ENCODE measurements at places on chromosomes 5 and 9. TPM values are rescaled to one million over a fixed set of nuclear protein-coding genes. Genes with fewer than 3 reads are reported as not detected.

DNA sequence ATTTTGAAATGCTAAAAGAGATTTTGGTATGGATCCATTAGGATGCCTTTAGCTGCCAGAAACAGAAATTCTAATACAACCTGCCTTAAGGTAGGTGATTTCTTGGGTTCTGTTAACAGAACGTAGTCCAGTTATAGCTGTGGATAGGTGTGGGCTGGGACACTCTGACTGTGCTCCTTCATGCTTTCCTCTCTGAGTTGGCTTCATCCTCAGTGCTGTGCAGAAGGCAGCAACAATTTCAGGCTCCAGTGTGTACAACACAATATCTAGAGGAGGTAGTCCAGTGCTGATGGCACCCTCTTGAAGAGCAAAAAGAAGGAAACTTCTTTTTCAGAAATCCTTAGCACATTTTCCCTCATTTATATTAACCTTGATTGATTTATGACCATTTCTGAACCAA is 34.4 kb downstream of the NNT start:
- no peak for DNase-seq
- H3K4me3 ChIP-seq = no peak overlapping the region
- no peaks in the 10 kb centered on the region for H3K4me1 ChIP-seq
- no peaks in the 10 kb centered on the region for H3K27me3 ChIP-seq

GRCh38 chr5:160330212-160330611 is 17.8 kb upstream of the CCNJL start:
- H3K36me3 ChIP-seq = no peaks in the 10 kb centered on the region
- no peaks in the 10 kb centered on the region for H3K4me1 ChIP-seq

DNA sequence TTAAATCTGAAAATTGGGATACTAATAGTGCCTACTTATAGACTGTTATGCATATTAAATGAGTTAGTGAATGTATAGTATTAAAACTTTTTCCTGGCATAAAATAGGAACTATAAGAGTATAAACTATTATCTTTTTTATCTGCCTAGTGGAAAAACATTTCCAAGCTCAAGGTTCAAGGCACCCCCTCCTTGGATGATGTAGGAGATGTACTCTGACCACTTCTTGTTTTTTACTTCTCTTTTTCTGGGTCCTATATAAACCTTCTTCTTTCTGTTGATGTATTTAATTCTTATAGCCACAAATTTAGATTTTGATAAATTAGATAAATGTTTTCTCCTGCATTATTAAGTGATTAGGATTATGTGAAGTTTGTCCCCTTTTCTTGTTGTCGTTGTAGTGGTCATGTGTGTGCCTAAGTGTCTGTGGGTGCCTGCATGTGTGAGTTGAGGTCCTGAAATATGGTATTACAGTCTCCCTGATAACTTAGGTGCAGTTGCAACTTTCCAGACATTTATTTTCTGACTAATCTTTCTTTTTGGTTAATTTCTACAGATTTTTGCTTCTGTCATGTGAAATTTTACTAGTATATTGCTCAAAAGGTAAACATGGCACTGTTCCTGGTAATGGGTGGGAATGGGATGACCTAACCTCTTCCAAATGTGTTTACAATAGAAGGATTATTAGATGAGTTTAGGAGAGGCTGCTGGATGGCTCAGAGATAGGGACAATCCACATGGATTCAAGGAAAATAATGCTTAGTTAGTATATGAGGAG is 160.8 kb upstream of the CDKN2B start:
- no peak overlapping the region for H3K27ac ChIP-seq
- H3K27me3 ChIP-seq = no peaks in the 10 kb centered on the region
- no peak for DNase-seq
- H3K36me3 ChIP-seq = no peaks in the 10 kb centered on the region
- no peaks in the 10 kb centered on the region for H3K4me1 ChIP-seq
- H3K4me3 ChIP-seq = no peak overlapping the region

Gene OTULINL
- 6.2 TPM for total RNA-seq

Data from breast epithelium (tissue), 4 donors.